Mesothelial cell of epicardium (in vitro differentiated cells): ENCODE measurements at places on chromosomes 13 and 19.

DNA sequence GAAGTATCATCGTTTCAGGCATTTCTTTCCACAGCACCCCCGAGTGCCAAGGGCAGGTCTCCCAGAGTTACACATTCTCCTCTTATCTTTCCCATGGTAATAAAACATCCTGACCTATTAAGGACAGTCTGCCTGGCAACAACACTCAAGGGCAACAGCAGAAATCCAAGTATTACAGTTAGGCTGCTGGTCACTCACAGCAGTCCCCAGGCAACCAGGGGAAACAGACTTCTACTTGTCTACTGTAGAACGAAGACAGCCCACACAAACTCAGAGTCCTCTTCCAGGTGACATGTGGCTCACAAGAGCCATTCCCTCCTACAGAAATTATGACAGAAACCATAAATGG lies 24.3 kb downstream of the RCBTB1 start:
- H3K27ac ChIP-seq, result peak overlapping the region; percentile 22
- DNase-seq, result no peak
- H3K4me1 ChIP-seq, result peaks cover 13% of the 10 kb centered on the region
- H3K4me3 ChIP-seq, result no peak overlapping the region
- H3K36me3 ChIP-seq, result peaks cover 36% of the 10 kb centered on the region

DNA sequence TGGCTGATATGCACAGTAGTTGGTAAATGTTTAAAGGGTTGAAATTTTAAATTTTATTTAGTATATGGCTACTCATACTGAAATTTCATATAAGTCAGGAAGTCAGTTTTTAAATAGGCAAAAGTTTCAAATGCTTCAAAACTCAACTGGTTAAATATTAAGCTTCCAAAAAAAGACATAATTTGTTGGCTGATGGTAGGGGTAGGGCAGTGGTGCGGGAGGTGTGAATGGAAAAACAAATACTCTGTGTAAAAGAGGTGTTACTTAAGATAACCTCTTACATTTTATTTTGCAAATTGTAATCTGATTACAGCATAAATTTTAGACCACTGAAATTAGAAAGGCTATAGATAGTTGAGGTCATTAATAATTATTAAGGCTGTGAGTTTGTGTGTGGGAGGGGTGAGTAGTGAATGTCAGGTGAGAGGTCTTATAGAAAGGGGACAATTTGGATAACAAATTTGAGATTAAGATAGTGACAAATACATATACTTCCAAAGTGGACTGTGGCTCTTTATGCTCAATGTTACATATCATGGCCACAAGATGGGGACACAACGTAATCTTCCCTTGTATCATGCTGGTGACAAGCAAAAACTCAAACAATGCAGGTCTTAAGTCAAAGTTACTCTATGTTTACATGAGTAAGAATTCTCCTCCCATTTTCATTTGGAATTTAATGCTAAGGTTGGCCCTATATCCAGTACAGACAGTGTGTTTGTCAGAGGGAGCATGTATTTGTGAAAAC lies 36.6 kb upstream of the OXGR1 start:
- peaks cover 10% of the 10 kb centered on the region for H3K4me1 ChIP-seq
- no peak for DNase-seq
- no peaks in the 10 kb centered on the region for H3K27me3 ChIP-seq
- H3K4me3 ChIP-seq, result no peak overlapping the region
- no peak overlapping the region for H3K27ac ChIP-seq
- no peaks in the 10 kb centered on the region for H3K36me3 ChIP-seq

DNA sequence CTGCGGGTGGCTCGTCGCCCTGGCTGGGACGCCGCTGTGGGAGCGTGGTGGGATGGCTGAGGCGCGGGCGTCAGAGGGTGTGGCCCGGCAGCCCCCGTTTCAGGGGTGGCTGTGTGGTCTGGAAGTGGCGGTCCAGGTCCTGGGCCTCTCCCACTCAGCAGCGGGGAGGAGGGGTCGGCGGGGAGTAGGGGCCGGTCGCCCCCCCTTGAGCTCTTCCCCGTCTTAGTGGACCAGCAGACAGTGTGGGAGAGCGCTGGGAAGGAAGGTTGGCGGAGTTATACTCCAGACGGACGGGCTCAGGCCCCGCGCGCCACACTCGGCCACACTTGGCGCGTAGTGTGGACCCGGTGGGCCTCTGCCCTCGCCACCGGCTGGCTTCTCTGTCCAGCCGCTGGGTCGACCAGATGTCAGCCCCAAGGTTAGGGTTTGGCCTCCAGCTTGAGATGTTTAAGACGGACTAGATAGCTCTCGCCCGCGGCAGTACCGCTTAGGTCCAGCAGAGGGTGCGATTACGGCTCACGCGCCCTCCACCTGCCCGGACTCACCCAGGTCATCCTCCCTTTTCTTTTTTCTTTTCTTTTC lies 21.7 kb upstream of the ZNF429 start:
- no peak overlapping the region for H3K27ac ChIP-seq
- no peaks in the 10 kb centered on the region for H3K4me1 ChIP-seq
- no peak for DNase-seq

DNA sequence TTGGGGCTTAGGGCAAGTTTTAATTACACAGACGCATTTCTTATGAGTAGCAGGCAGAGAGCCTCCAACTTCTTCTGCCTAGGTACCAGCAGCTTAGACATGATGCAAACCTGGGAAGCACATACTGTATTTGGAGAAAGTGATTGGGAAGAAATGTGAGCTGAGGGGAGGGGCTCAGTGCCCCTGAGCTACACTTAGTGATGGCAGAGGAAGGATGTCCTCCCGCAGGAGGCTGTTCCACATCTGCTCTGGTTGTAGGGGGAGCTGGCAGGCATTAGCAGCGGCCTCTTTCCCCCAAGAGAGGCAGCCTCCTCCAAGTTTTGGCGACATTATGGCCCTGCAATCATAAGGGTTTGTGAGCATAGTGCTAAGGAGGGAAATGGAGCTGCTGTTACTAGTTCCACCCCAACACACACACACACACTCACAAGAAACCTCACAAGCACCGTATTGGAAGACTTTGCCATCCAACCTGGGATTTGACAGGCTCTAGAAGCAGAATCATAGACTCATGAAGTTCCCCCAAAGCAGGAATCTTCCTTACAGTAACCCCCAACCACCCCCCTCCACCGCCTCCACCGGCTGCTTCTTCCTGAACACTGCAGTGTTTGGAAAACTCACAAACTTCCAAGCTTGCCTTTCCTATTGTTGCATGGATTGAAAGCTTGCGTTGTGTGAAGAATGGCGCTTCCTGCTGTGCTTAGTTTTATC lies 3.3 kb downstream of the ALOX5AP start:
- H3K36me3 ChIP-seq, result no peaks in the 10 kb centered on the region
- H3K27ac ChIP-seq, result no peak overlapping the region
- peaks cover 27% of the 10 kb centered on the region for H3K27me3 ChIP-seq
- H3K4me1 ChIP-seq, result peaks cover 25% of the 10 kb centered on the region

GRCh38 chr13:28273919-28274318 lies 135.6 kb downstream of the PAN3 start:
- no peak overlapping the region for H3K4me3 ChIP-seq
- peaks cover 14% of the 10 kb centered on the region for H3K36me3 ChIP-seq
- H3K4me1 ChIP-seq, result no peaks in the 10 kb centered on the region
- no peak overlapping the region for H3K27ac ChIP-seq

- no peak overlapping the region for H3K4me3 ChIP-seq
- DNase-seq, result no peak
Observed at GRCh38 chr19:48350856-48351255, 12.9 kb downstream of the TMEM143 start.

- no peak for DNase-seq
- H3K4me1 ChIP-seq, result no peaks in the 10 kb centered on the region
- H3K36me3 ChIP-seq, result peaks cover 2% of the 10 kb centered on the region
- H3K4me3 ChIP-seq, result no peak overlapping the region
- H3K27ac ChIP-seq, result no peak overlapping the region
Observed at GRCh38 chr19:56720281-56720680, 48.7 kb upstream of the ZNF835 start.
